A673 (cell line): ENCODE measurements at places on chromosomes 7 and 10. TPM values are rescaled to one million over a fixed set of nuclear protein-coding genes. Genes with fewer than 3 reads are reported as not detected.

LBX1 gene
- not detected in 2 replicates for total RNA-seq

ZNF783 gene
- 10.8 and 11.3 TPM in 2 replicates for total RNA-seq

GRCh38 chr10:10782603-10783002 lies 235.1 kb upstream of the CELF2 start:
- no peak overlapping the region for H3K27ac ChIP-seq
- DNase-seq = no peak
- H3K27me3 ChIP-seq = no peaks in the 10 kb centered on the region
- H3K4me3 ChIP-seq = no peak overlapping the region

GRCh38 chr7:42475082-42475481 lies 238.1 kb upstream of the GLI3 start:
- H3K36me3 ChIP-seq = no peaks in the 10 kb centered on the region
- H3K4me3 ChIP-seq = no peak overlapping the region
- no peaks in the 10 kb centered on the region for H3K27me3 ChIP-seq
- DNase-seq = no peak
- H3K27ac ChIP-seq = no peak overlapping the region

OLAH gene
- 1.1 and 1.6 TPM in 2 replicates for total RNA-seq
